Esophagus muscularis mucosa (tissue), 4 donors: ENCODE measurements at places on chromosomes 6 and 20.
A peak's percentile ranks its signal among the peaks of the same experiment; 100 is the strongest.

GRCh38 chr6:1952740-1953360 lies 292.6 kb downstream of the GMDS start:
- no peak for DNase-seq
- H3K36me3 ChIP-seq: no peaks in the 10 kb centered on the region
- H3K27ac ChIP-seq: no peak overlapping the region
- H3K4me1 ChIP-seq: no peaks in the 10 kb centered on the region

GRCh38 chr20:57678340-57678739 lies 31.5 kb downstream of the PMEPA1 start:
- no peaks in the 10 kb centered on the region for H3K36me3 ChIP-seq
- H3K27me3 ChIP-seq: no peaks in the 10 kb centered on the region
- peaks cover 66% of the 10 kb centered on the region for H3K4me1 ChIP-seq
- no peak overlapping the region for H3K4me3 ChIP-seq
- no peak overlapping the region for H3K27ac ChIP-seq

GRCh38 chr20:3889489-3890397 lies 556 bp downstream of the PANK2 start:
- DNase-seq: no peak
- H3K36me3 ChIP-seq: no peaks in the 10 kb centered on the region
- peak overlapping the region; percentile 98 for H3K27ac ChIP-seq
- no peaks in the 10 kb centered on the region for H3K27me3 ChIP-seq

DNA sequence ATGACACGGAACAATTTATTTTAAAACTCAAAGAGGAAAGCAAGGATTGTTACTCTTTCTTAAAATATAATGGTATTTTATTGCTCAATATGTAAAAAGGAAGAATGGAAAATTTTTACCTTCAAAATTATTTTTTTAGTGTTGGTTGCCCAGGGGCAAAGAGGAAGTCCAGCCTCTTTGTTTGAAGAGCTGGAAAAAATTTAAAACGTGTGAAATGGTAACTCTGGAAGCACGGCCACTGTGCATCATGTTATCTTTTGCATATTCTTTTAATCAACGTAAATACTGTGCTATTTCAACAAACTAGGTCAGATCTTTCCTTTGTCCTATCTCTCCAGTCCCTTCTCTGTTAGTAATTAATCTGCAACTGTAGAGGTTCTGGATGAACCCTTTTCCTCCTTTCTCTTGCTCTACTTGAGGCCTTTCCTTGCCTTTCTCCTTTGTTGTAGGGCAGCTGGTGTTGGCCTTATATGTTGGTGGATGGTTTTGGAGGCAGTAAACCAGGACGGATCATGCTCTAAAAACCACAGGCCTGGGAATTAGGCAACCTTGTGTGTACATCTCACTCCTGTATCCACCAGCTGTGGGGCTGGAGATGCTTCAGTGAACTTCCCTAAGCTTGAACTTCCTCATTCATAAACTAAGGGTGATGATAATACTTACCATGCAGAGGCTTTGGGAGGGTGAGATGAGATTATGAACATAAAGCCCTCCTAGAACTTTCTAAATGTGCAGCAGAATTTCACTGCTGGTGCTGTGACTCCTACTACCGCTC lies 143.3 kb downstream of the PRL start:
- no peaks in the 10 kb centered on the region for H3K36me3 ChIP-seq
- H3K4me1 ChIP-seq: peaks cover 25% of the 10 kb centered on the region
- no peak for DNase-seq
- H3K4me3 ChIP-seq: no peak overlapping the region
- H3K27me3 ChIP-seq: no peaks in the 10 kb centered on the region
- no peak overlapping the region for H3K27ac ChIP-seq

DNA sequence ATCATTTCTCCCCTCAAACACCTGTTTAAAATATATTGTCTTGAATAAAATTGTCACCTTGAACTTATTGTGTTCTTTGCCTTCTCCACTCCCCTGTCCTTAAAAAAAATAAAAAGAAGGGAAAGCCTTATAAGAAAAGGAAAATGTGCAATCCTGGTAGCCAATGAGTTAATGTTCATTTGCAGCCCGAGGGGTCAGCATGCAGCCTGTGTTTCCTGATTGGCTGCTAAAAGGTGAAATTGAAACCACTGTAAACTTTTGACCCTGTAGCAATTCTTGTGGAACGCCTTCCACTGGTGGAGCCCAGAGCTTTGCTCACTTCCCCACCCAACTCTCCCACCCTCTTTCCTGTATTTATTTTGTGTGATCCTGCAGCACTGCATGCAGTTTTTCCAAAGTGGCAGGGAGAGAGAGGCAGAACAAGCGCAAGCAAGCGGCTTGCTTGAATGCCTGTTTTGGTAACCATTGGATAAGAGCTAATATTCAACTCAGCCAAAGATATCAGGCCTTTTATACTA lies 74.9 kb downstream of the NCOA3 start:
- no peaks in the 10 kb centered on the region for H3K27me3 ChIP-seq
- H3K4me1 ChIP-seq: peaks cover 69% of the 10 kb centered on the region
- peak overlapping the region; percentile 63 for H3K27ac ChIP-seq
- peak; percentile 92 for DNase-seq
- H3K36me3 ChIP-seq: peaks cover 3% of the 10 kb centered on the region
- peak overlapping the region; percentile 13 for H3K4me3 ChIP-seq

DNA sequence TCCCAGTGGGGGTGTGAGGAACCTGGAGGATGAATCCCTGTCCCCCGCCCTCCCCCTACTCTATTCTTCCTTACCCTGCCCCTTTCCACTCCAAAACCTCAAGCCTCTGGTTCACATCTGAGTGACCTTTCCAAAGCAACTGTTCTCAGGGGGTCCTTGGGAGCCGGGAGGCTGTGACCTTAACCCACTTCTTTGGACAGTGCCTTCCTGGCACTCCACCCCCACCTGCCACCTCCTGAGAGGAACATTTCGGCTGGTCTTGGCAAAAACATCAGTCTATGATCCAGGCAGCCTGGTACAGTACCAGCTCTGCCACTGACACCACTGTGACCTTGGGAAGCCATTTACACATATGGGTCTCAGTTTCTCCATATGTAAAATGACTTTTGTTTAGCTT lies 121.7 kb downstream of the MRPL14 start:
- peak overlapping the region; percentile 22 for H3K27ac ChIP-seq
- H3K4me3 ChIP-seq: no peak overlapping the region
- no peak for DNase-seq
- H3K27me3 ChIP-seq: no peaks in the 10 kb centered on the region

DNA sequence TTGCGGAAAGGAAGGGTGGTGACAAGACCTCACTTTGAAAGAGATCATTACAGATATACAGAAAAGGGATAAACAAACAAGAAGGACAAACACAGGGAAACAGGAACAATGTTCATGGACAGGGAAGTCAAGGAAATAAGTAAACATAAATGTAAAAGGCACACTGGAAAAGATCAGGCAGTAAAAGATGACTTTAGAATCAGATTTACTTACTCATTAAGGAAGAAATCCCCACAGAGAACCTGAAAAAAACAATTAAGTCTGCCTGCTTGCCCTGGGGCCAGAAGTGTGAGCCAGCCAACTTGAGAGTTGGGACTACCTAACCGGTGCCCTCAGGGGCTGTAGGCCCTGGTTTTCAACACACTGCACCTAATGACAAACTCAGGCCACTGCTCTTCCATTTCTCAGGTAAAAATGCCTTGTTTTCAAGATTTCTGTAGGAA lies 1.7 kb downstream of the APMAP start:
- peaks cover 55% of the 10 kb centered on the region for H3K4me1 ChIP-seq
- no peak overlapping the region for H3K27ac ChIP-seq
- H3K27me3 ChIP-seq: no peaks in the 10 kb centered on the region
- no peaks in the 10 kb centered on the region for H3K36me3 ChIP-seq
- DNase-seq: no peak

DNA sequence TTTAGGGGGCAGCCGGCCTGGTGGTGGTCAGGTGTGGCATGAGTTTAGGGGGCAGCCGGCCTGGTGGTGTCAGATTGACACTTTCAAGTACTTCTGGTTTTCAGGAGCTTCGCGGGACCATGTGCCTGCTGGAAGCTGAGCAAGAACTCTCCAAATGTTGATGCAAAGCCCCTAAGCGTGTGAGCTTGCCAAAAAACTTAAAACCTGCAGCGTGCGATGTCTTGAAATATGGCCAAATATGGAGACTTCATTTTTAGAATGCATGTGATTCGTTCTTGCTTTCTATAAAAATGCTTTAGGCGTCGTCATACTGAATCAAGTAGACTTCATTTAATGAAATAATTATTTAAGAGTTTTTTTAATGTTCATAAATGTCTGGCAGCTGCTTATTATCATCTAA lies 149.4 kb downstream of the SMOC2 start:
- no peak for DNase-seq
- H3K36me3 ChIP-seq: no peaks in the 10 kb centered on the region
- H3K4me1 ChIP-seq: peaks cover 10% of the 10 kb centered on the region
- H3K27me3 ChIP-seq: no peaks in the 10 kb centered on the region
- H3K27ac ChIP-seq: no peak overlapping the region
- H3K4me3 ChIP-seq: no peak overlapping the region

DNA sequence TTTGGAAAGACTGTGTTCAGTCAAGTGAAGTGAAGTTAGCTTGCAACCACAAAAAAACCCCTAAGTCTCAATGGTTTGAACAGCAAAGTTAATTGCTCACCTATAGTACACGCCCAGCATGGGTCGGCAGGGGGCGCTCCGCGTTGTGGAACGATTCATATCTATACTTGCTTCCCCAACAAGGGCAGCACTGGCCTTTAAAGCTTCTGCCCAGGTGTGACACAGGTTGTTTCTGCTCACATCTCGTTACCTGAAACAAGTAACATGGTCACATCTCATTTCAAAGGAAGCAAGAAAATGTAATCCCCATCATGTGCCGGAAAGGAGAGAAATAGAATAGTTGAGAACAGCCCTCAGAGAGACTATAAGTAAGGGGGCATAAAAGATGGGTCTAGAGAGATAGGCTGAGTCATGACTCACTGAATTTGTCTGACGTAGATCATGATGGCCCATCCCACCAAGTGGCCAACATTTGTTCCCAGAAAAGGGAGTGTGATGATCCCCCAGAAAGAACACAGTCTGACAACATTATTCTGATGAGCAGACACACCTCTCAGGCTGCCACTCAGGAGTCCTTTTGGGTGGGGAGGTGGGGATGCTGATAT lies 29.0 kb downstream of the HNF4A start:
- peaks cover 8% of the 10 kb centered on the region for H3K4me1 ChIP-seq
- no peak overlapping the region for H3K27ac ChIP-seq
- DNase-seq: no peak
- H3K4me3 ChIP-seq: no peak overlapping the region
- no peaks in the 10 kb centered on the region for H3K27me3 ChIP-seq

DNA sequence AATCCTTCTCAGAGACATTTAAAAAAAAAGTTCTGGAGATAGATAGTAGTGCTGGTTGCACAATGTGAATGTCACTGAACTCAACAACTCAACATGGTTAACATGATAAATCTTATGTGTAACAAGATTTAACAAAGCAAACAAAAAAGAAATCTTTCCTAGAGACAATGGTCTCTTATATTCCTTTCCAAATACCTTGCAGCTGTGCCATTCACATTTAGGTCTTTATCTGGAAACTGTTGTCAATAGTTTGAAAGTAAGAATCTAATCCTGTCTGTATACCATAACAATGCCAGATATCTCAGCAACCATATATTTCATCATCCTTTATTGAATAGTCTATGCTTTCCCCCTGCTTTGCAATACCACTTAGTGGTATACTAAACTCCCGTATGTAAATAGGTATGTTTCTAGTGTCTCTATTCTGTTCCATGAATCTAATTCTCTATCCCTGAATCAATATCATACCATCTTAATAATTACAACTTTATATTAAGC lies 2.1 kb downstream of the SERAC1 start:
- no peak overlapping the region for H3K4me3 ChIP-seq
- DNase-seq: no peak

DNA sequence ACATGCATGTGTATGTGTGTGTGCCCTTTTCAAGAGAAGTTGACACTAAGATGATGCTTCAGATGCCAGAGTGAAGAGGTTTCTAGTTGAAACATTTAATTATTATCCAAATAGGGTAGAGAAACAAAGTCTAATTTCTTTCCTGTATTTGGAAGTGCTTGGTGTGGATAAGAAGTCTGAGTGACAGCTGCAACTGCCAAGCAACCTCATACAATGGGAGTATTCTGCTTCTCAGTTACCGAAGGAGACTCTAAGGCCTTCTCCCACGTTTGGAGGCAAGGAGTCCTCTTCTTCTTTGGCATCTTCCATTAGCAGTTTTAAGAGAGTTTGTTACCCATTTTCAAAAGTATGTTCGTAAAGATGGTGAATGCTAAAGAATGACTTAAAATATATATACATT lies 82.4 kb downstream of the HDGFL1 start:
- no peaks in the 10 kb centered on the region for H3K36me3 ChIP-seq
- H3K27ac ChIP-seq: no peak overlapping the region

GRCh38 chr6:168837254-168838036 lies 396.5 kb downstream of the SMOC2 start:
- H3K27me3 ChIP-seq: no peaks in the 10 kb centered on the region
- no peak overlapping the region for H3K4me3 ChIP-seq
- H3K27ac ChIP-seq: no peak overlapping the region
- peak; percentile 55 for DNase-seq
- no peaks in the 10 kb centered on the region for H3K36me3 ChIP-seq

DNA sequence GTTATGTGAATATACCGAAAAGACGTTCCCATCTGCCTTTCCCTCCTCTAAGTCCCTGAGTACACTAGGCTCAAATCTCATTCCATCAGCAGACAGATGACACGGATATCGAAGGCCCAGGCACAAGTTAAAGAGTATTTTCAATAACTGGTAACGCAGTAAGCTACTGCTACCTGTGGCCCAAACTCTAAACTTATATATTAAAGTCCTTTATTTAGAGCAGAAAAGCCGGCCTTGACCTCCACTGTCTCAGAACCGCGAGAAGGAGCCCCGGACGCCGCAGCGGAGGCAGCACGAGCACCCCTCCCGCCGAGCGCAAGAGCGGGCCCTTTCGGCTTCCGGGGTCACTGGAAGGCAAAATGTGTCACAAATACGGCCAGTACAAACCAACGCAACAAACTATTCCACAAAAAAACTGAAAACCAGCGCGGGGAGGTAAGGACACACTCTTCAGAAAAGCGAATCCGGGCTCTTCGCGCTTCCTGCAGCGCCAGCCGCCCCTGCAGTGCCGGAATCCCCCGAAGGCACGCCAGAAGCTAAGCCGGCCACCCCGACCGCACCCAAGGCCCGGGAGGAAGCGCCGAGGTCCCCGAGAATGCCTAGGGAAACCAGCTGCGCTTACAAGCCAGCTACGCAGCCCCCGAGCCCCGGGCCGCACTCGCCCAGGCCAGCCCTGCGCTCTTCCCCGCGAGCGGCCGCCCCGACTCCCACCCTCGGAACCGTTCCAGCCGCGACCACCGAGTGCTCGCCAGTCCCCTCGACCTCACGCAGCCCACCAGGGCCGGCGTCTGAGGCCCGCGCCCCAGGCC lies 681 bp downstream of the DIDO1 start:
- no peaks in the 10 kb centered on the region for H3K27me3 ChIP-seq
- H3K36me3 ChIP-seq: no peaks in the 10 kb centered on the region
- no peak for DNase-seq

GRCh38 chr6:157911278-157911677 lies 70.4 kb upstream of the SYNJ2 start:
- no peak overlapping the region for H3K4me3 ChIP-seq
- peaks cover 36% of the 10 kb centered on the region for H3K36me3 ChIP-seq
- H3K4me1 ChIP-seq: peaks cover 9% of the 10 kb centered on the region
- no peak for DNase-seq
- no peaks in the 10 kb centered on the region for H3K27me3 ChIP-seq
